ENCODE measurements at places on chromosomes 7 and 10.

GRCh38 chr10:43391496-43391895 is 17.5 kb downstream of the HNRNPF start:
- no peak for DNase-seq

DNA sequence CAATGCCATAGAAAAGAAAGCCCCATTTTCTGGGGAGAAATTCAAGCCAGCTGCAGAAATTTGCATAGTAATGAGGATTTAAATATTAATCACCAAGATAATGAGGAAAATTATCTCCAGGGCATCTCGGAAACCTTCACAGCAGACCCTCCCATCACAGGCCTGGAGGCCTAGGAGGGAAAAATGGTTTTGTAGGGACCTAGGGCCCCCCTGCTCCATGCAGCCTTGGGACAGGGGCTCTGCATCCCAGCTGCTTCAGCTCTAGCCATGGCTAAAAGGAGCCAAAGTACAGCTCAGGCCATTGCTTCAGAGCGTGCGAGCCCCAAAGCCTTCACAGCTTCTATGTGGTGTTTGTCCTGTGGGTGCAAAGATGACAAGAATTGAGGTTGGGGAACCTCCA is 46.6 kb upstream of the VOPP1 start:
- DNase-seq, result no peak

DNA sequence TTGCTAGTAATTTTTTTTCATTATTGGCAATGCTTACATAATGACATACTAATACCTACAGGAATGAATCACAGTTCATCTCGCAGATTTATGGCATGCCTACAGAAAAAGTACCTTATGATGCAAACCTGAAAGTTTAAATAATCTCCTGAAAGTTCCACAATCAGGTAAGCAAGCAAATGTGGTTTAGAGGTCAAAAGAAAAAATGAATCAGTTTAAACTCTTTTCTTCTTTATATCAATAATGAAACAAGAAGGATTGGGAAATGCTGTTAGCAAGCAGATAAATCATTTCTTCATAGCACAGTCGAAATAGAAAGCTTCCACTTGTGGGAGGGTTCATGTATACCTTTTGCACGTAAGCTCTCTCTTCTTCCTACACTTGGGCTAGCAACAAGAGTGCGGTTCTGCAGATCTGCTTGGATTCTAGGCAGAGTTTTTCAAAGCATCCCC is 53.7 kb upstream of the MTPN start:
- DNase-seq, result no peak

GRCh38 chr10:11036424-11037011 is 18.8 kb downstream of the CELF2 start:
- no peak for DNase-seq

- peak; percentile 94 for DNase-seq
Observed at GRCh38 chr10:44383749-44384600, 922 bp downstream of the CXCL12 start.

GRCh38 chr7:43004082-43004481 is 71.9 kb downstream of the MRPL32 start:
- no peak for DNase-seq

DNA sequence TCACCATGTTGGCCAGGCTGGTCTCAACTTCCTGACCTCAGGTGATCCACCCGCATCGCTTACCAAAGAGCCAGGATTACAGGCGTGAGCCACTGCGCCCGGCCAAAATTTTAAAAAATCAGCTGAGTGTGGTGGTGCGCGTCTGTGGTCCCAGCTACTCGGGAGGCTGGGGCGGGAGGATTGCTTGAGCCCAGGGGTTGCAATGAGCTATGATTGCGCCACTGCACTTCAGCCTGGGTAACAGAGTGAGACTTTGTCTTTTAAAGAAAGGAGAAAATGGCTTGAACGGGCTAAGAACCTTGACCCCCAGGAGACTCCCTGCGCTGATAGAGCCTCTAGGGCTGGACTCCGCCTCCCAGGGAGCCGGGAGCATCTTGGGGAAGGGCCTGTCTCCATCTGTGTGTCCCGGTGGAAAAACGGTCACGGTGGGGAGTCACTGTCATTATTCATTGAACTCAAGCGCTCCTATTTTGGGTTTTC is 760 bp upstream of the KCTD7 start:
- no peak for DNase-seq

GRCh38 chr10:43452356-43452914 is 15.5 kb downstream of the ZNF487 start:
- no peak for DNase-seq

DNA sequence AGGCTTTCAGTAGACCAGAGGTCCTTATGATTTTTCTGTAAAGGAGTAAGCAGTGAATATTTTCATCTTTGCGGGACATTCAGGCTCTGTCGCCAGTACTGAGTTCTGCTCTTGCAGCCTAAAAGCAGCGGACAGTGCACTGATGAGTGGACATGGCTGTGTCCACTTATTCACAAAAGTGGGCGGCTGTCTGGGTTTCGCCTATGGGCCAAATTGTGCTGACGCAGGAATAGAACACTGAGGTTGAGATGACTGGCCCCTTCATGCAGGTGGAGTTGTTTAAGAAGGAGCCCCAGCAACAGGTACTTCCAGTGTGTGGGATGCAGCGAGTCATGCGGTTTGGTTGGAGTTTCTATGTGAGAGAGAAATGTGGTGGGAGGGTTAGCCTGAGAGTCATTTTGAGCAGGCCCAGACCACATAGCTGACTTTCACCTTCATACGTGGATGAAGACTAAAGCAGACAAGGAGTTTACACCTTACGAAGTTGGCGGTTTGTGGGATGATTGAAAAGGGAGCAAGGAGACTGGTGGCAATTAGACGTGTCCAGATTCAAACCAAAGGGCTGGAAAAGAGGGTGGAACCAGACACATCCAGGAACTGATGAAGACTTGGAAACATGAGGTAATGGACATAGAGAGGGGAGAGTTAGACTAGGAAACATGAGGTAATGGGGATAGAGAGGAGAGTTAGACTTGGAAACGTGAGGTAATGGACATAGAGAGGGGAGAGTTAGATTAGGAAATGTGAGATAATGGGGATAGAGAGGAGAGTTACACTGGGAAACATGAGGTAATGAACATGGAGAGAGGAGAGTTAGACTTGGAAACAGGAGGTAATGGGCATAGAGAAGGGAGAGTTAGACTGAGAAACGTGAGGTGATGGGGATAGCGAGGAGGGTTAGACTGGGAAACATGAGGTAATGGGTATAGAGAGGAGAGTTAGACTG is 38.2 kb downstream of the WDR37 start:
- DNase-seq, result no peak

DNA sequence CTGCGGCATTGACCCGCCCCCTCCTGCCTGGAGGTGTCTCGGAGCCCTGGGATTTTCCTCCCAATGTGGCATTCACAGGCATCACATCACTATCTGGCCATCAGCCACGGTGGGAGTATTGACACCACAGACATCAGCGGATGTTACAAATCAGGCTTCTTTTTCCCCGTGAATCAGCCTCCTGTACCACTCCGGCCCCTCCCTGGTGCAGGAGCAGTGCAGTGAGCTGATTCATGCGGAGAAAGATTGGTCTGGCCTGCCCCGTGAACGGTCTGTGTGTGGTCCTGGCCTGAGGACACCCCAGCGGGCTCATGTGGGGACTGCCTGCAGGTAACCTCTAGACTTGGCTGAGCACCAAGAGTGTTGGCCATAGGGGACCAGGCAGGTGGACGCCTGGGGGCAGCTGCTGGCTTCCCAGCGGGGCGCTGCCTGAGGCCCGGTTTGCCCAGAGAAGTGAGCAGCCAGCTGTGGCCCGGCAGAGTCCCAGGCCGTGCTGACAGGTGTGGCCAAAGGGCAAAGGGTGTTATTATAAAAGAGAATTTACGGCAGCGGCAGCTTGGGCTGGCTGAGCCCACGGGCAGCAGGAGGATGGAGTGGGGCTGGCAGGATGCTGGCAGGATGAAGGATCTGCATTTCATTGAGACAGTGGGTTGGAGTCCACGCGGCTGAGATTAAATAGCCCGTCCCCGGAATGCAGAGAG is 32.1 kb upstream of the GNA12 start:
- no peak for DNase-seq

GRCh38 chr10:131888186-131888604 is 12.6 kb upstream of the PPP2R2D start:
- DNase-seq, result no peak

DNA sequence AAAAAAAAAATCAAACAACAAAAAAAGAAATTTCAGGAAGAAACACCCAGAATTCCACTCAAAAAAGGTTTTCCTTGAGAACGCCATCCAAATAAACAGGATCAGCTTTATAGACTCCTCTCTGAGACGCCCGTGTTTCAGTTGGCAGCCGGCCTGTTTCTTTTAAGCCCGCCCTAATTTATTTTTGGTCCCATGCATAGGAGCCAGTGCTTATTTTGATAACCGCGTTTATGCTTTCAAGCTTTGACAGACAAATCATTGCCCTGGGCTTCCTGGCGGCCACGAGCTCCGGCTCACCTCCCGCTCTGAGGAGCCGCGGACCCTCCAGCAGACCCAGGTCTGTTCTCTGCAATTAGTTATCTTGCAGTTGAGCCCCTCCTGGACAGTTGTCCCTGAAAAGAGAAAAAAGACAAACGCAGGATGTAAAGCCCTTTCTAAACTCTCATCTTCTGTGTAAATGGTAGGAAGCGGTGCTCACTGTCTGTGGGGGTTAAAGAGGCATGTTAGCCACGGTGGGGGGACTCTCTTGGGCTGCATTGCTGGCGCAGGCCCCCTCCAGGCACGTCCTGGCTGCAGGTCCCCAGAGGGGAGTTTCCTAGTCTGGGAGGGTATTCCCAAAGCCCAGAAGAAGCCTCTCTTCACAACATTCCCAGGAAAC is 22.2 kb upstream of the UNCX start:
- DNase-seq, result no peak

GRCh38 chr10:44178856-44179255 is 206.0 kb downstream of the CXCL12 start:
- DNase-seq, result no peak

GRCh38 chr7:139830782-139831501 is 1.9 kb downstream of the TBXAS1 start:
- no peak for DNase-seq

GRCh38 chr10:92573798-92574547 is at the start of gene IDE:
Gene IDE, minus strand, starts transcription at chr10:92574093. Its CDS starts 74 bp downstream, at chr10:92574019.
- DNase-seq, result peak; percentile 77

DNA sequence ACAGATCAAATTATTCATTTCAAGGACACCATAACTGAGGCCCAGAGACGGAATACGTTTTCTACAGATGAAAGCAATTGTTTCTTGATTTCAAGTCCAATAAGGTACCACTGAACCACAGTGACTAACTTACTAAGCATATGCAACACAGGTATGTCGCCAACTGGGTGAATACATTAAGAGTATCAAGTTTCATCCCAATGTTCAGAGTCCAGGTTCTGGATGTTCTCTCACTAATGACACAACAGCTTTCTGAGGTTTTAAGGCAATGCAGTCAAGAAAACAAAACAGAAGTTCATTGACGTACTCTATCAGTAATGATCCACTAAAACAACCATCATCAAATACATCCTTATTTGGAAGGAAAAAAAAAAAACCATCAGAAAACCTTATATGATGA is 35.8 kb downstream of the NSUN6 start:
- DNase-seq, result no peak

- no peak for DNase-seq
Observed at GRCh38 chr7:133650069-133650468, 397.2 kb downstream of the EXOC4 start.

- DNase-seq, result peak; percentile 79
Observed at GRCh38 chr10:80518143-80518806, 19.4 kb upstream of the SH2D4B start.

DNA sequence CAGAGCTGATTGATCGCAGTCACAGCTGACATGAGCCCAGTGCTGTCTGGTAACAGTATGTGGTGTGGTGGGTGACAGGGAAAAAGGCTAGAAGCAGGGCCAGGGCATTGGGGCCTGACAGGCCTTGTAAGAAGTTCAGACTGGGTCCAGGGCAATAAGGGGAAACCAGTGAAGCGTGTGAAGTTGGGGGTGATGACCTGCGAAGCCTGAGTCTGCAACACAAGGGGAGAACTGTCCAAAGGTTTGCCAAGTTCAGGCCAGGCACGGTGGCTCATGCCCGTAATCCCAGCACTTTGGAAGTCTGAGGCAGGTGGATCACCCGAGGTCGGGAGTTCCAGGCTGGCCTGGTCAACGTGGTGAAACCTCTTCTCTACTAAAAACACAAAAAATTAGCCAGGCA is 983.9 kb upstream of the ZNF722 start:
- DNase-seq, result no peak

- DNase-seq, result no peak
Observed at GRCh38 chr10:99172128-99172738, 63.4 kb downstream of the HPSE2 start.

DNA sequence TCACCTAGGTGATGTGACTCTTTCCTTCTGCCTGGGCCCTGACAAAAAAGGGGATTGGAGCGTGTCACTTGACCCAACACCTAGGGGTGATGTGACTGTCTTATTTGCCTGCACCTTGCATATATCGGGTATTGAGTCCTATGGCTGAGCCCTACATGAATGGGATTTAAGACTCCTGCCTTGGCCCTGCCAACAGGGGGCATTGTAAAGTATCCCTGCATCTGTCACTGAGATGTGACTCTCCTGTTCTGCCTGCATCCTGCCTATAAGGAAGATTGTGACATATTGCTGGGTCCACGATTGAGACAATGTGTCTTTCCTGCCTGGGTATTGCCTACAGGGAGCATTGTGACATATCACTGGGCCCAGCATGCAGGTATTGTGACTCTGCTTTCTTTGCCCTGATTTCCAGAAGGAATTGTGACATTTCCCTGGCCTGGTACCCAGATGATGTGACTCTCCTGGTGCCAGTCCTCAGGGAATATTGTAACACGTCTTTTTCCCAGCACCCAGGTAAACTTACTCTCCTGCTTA is 14.2 kb upstream of the ZNF107 start:
- no peak for DNase-seq

GRCh38 chr7:15561835-15562234 is at the start of gene AGMO:
Gene AGMO, minus strand, starts transcription at chr7:15562015.
- peak; percentile 24 for DNase-seq

DNA sequence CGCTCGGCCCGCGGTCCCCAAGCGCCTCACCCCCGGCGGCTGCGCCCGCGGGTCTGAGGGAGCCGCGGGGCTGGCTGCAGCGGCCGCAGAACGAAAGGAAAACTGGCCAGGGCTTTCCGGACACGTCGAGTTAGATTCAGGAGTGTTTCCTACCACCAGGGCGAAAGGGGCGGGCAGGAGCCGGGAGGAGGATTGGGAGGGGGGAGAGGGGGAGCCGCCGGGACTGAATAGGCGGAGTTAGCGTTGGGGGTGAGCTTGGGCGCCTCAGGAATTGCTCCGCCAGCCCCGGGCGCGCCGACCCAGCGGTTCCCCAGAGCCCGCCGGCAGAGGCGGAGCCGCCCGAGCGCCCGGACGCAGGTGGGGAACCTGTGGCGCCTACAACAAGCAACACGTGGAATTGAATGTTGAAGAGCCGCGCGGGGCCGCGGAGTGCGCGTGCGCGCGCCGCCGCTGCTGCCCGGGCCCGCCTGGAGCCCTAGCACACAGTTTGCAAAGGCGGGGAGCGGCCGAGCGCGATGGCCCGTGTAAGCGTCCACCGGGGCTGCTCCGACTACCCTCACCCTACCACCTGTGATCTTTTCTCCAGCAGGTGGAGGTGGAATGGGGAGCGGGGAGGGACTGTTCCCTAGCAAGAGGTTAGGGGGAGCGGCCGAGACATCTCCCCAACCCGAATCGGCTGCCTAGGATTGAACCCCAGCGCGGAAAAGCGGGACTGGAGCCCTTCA is at the start of gene CADPS2:
CADPS2 (minus strand) TSS at position 104 of the 725 bp plus-strand sequence. CDS start 123 bp downstream, outside the sequence.
- DNase-seq, result peak; percentile 59
